ENCODE measurements at places on chromosomes 12 and 14.

DNA sequence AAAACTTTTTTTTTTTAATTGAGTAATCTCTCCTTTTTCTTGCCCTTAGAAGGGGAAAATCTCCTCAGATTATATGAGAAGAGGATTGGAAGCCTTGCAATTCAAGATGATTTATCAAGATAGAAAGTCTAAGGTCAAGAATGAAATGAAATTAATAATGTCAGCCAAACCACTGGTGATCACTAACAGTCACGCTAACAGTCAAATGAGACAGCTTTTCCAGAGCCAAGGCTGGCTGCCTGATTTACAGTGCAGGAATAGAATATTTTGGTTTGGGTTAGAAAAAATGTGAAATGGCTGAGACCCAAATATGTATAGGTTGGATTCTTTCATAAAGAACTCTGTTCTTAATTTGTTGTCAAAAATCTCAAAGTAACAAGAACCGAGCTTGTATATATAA, 204.3 kb downstream of the PPM1H start:
- no peak for DNase-seq

GRCh38 chr12:21604245-21605101, at the start of gene GYS2:
TSS of gene GYS2 (minus strand) at chr12:21604847. CDS start at chr12:21604592, 255 bp downstream.
- no peak for DNase-seq

GRCh38 chr14:71438684-71439083, 493.5 kb upstream of the RGS6 start:
- no peak for DNase-seq

DNA sequence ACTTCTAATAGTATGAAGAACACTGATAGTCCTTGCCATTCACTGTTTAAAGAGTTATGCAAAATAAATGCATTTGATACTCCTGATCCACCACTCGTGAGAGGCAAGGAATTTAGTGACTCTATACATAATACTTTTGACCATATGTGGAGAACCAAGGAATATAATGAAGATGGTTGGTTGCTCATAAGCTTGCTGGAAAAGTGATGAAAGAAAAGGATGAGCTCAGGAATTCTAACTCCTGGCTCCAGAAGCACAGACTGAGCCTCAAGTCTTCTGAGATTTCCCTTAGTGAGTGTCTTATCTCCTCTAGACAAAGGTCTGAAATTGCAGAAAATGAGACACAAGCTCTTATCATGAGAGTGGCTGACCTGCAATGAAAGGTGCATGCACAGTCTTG, 57.1 kb upstream of the KRAS start:
- no peak for DNase-seq

DNA sequence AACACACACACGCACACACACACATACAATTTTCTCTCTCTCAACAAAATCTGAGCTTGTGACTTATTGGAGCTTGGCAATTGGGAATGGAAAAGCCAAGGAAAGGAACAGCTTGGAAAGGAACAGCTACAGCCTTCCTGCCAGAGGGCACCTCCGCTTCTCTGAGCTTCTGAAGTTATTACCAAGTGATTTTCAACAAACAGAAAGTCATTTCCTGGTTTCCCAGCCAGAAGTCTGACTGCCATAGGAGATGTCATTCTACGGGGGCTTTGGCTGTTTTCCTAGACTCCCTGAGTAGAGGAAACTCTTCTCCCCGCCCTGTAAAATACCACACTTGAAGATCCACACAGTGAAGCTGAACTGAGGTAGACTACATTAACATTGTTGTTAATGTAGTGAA, 198.3 kb downstream of the CFAP54 start:
- no peak for DNase-seq

- no peak for DNase-seq
Measured at GRCh38 chr12:124715121-124715990, 147.9 kb upstream of the NCOR2 start.

DNA sequence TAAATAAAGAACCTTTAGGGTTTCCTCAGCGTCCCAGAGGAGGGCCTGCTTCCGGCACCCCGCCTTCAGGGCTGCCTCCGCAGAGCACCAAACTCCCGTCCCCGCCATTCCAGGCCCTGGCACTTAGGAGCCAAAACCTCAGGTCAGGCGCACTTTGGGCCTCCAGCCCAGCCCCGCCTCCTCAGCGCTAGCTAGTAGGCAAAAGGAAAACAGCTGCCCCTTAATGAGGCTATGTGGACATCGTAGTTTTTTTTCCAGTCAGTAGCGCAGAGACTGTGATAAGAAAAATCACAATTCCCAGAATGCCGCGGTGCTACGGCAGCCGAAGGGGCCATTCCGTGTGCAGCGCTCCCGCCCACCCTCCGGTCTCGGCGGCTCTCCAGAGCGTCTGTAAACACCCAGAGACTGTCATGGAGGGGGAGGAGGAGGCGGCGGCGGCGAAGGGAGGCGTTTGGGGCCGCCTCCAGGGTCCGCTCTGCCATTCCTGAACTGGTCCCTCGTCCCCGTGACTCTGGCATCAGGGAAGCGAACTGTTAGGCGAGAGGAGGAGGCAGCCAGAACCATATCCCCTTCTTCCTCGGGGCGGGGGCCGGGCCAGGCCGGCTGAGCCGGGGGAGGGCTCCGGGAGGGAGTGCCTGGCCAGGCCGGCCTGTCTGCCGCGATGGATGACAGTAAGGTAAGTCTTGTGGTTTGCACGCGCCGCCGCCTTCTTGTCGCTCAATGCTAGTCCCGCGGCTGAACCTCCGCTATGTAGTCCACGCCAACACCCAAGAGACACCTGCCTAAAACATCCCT, at the start of gene CREBL2:
TSS of gene CREBL2 (plus strand) at position 365 of the 795 bp plus-strand sequence. CDS start at position 662, 297 bp downstream.
- peak; percentile 92 for DNase-seq

GRCh38 chr12:98909746-98910145, 264.7 kb downstream of the APAF1 start:
- DNase-seq, result no peak

- no peak for DNase-seq
Measured at GRCh38 chr14:89881839-89882238, 72.7 kb downstream of the EFCAB11 start.

- no peak for DNase-seq
Measured at GRCh38 chr12:91483471-91483985, 300.9 kb upstream of the DCN start.

GRCh38 chr12:115485503-115485902, 792.0 kb downstream of the MED13L start:
- DNase-seq, result no peak

GRCh38 chr12:102879144-102879763, 37.8 kb downstream of the PAH start:
- no peak for DNase-seq

DNA sequence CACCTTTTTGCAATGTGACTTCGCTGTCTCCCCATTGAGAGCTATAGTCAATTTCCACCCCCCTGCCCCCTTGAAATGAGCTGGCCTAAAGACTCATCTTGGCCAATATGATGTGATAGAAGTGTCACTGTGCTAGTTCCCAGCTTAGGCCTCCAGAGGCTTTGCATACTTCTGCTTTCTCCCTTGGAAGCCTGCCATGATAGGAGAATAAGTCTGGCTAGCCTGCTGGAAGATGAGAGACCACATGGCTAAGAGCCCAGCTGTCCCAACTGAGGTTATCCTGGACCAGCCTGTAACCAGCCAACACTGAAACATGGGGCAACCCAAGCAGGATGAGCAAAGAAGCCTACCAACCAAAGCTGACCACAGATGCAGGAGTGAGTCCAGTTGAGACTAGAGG, 196.9 kb downstream of the GRIN2B start:
- DNase-seq, result no peak

GRCh38 chr14:104592785-104593184, 11.8 kb downstream of the TMEM179 start:
- no peak for DNase-seq

DNA sequence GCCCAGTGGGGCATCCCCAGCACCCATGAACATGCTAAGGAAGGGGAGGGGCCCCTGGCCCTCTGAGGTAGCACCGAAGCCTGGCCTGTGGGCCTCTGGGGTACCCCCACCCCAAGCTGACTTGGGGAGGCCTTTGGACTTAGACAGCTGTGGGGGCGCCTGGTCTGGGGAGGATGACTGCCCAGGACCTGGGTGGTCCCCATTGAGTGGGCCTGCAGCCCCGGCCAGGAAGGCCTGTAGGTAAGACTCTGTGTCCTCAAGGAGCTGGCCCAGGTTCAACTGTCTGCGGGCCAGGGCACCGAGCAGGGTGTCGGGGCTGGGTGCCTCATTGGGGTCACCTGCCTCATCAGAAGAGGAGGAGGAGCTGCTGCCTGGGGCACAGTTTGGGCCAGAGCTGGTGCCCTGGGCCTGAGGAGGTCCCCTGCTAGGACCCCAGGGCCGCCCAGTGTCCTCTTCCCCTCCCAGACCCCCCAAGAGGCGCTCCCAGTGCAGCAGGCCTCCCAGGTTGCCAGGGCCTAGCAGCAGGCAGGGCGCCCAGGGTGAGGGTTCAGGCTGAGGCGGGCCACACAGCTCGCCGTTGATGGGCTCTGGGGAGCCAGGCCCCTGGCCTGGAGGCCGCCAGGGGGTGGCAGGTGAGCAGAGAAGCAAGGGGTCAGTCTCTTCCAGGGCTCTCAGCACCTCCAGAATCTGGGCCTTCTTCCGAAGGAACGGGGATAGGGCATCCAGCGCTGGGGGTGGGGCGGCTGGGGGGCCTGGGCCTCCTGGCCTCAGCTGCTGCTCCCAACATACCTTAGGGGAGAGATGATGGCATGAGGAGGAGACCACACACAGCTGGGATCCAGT, 31.4 kb downstream of the NCKAP5L start:
- no peak for DNase-seq

- no peak for DNase-seq
Measured at GRCh38 chr12:90299121-90299520, 590.5 kb upstream of the ATP2B1 start.

GRCh38 chr14:103628221-103628683, 759 bp upstream of the KLC1 start:
- no peak for DNase-seq

DNA sequence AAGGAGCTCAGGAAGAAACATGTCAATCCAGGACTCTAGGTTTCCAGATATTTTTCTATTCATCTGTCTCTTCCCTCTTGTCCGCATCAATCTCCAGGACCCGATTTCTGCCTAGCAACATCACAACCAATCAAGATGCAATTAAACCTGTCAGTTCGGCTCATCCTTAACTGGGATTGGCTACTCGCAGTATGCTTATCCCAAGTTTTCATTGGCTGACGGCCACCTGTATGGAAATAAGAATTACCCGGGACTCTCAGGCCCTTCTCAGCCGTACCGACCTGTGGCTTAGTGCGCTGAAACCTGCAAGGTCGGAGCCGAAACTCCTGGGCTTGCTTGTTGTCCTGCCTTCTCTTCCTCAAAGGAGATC, 20.4 kb upstream of the ATP5MC2 start:
- DNase-seq, result peak; percentile 74

DNA sequence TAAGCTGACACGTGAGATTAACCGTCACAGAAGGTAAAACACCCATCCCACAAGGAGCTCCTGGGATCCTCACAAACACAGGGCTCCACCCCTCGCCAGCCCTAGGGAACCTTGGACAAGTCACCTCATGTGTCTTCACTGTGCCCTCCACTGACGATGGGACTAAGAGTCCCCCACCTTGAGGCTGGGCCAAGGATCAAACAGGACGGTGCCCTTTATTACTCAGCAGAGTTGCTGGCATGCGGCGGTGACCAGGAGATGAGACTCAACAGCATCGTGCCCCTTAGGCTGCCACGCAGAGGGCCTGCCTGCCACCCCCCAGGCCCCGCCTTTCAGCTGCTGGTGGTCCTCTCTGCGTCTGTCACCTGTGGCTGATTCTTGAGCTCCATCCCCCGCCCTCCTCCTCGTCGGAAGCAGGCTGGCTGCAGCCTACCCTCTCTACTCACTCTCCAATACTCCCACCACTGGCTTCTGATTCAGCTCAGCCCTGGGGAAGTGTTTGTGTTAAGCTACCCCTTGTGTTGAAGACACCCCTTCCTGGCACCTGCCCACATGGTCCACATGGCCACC, 105.2 kb downstream of the DICER1 start:
- no peak for DNase-seq

- DNase-seq, result no peak
Measured at GRCh38 chr14:102095231-102095870, 8.5 kb upstream of the HSP90AA1 start.

DNA sequence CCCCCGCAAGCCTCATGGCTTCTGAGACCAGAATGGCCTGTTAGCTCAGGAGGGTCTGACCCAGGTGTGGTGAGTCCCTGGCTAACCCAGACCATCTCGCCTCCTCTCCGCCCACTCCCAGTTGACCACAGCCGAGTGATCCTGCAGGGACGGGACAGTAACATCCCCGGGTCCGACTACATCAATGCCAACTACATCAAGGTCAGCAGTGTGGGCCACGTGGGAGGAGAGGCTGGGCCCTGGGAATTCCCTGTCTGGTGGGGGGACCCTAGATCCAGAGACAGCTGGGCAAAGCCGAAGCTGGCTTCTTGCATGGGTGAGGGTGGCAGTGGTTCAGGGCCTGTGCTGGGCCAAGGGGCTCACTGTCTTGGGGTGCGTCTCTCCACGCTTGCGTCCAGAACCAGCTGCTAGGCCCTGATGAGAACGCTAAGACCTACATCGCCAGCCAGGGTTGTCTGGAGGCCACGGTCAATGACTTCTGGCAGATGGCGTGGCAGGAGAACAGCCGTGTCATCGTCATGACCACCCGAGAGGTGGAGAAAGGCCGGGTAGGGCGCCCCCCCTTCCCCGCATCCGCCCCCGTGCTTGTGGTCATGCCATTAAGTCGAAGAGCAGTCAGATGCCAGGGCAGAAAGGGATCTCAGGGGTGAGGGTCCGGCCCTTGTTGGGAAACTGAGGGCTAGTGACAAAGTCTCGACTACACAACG, 5.0 kb downstream of the PTPN6 start:
- no peak for DNase-seq

DNA sequence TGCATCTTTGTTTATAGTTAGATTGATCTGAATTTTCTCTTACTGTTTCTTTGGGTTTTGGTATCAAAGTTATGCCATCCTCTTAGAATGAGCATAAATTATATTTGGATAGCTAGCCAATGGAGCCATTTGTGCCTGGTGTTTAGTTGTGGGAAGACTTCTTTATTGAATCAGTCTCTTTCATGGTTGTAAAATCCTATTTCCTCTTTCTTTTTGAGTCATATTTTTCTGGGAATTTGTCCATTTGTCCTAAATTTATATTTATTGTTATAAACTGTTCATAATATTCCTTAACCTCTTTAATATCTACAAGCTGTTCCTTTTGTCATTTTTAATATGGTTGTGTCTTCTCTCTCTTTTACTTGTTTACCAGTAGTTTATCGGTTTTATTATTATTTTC, 462.5 kb downstream of the AEBP2 start:
- no peak for DNase-seq

- no peak for DNase-seq
Measured at GRCh38 chr14:52077256-52077979, 8.6 kb upstream of the NID2 start.

DNA sequence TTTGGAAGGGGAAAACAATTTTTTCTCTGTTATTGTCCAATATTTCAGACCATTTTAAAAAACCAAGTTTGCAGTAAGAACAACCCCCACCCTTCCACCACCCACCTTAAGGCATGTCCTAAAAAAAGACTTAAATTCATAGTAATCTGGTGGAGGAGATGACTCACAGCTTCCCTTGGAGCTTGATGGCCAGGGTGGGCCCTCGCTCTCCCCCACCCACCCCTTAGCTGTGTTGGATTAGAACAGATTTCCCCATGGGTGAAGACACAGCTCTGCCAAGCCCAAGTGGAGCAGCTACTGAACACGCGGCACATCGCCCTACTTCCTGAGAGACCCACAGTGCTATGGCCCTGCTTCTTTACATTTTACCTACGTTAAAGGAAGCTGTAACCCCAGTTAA, 140.3 kb downstream of the GCH1 start:
- no peak for DNase-seq

Measured in right kidney (tissue), 9 donors.